Naive thymus-derived CD4-positive, alpha-beta T cell (primary cell): ENCODE measurements at places on chromosomes 5 and 9.

- no peak for DNase-seq
Measured at GRCh38 chr5:76556511-76557221, 66.5 kb downstream of the F2RL2 start.

GRCh38 chr9:2289263-2289662 lies 274.1 kb downstream of the SMARCA2 start:
- no peak for DNase-seq

DNA sequence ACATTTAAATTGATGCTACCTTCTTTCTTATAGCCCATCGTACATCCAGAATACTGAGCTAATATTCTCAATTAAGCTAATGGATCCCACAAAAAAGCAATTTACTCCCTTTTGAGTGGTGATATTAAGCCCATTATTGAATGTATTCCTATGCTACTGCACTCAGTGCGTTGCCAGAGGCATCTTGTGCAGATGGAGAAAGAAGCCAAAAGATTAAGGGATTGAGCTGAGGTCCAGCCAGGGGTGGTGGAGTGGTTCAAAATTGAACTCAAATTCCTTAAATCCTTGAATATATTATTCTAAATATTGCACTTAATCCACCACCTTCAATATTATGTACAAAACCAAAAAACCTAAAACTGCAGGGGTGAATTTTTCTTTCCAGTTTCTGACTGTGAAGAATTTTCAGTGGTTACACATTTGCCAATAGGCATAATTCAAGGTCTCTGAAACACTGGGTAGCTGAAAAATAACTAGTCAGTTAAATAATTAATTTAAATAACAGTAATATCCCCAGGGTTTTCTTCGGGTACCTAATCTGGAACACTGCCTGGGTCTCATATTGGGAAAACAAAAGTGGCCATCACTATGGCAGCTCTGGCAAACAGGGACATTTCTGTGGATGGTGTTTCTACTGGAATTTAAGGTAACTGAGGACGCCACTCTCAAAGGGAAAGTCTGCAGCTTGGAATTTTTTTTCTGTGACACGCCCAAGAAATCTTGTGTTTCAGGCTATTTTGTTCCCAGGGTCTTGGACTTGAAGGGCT lies 6.2 kb upstream of the LIFR start:
- DNase-seq = no peak

- no peak for DNase-seq
Measured at GRCh38 chr5:107779437-107779836, 108.7 kb upstream of the EFNA5 start.

GRCh38 chr5:88984040-88984439 lies 101.1 kb upstream of the MEF2C start:
- DNase-seq = no peak

DNA sequence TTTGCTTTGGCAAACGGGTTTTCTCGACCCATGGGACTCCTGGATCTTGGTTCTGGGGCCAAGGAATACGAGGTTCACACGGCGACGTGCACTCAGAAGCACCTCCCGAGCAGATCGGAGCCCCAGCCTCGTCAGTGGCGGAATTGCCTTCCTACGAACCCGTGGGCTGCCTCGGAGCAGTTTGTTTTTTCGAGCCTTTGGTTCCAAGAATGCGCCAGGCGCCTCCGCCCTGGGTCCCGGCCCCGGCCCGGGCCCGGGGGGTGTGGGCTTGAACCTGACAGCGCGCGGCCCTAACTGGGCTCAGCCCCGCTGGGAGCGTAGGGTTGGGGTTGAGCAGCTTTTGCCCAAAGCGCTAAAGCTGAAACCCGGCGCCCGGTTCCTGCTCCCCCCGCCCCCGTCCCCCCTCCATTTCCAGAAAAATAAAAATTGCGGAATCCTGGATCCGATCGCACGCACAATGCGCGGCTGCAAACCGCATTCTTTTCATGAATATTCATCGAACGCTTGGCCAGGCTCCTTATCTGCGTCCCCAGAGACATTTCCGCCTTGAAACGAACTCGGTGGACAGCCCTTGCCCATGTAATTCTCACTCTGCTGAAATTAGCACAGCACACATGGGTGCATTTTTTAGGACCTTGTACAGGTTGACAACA lies 1.0 kb downstream of the BASP1 start:
- DNase-seq = no peak

DNA sequence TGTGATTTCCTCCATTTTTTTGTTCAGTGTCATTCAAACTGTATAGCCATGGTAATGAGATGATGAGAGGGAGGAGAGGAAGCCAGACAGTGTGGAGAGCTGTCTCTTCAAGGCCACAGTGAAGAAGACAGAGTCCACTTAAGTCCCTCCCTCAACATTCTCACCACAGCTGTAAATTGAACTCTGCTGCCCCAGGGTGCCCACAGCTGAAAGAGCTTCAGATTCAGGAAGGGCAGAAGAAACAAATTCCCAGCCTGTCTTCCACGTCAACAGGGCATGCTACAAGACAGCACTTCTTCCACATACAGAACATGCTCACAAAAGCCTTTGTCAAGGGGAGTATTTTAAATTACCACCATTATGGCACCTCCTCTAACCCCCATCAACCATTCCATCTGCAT lies 100.4 kb downstream of the KLHL3 start:
- DNase-seq = no peak

GRCh38 chr5:163712011-163712410 lies 206.6 kb downstream of the MAT2B start:
- DNase-seq = no peak

DNA sequence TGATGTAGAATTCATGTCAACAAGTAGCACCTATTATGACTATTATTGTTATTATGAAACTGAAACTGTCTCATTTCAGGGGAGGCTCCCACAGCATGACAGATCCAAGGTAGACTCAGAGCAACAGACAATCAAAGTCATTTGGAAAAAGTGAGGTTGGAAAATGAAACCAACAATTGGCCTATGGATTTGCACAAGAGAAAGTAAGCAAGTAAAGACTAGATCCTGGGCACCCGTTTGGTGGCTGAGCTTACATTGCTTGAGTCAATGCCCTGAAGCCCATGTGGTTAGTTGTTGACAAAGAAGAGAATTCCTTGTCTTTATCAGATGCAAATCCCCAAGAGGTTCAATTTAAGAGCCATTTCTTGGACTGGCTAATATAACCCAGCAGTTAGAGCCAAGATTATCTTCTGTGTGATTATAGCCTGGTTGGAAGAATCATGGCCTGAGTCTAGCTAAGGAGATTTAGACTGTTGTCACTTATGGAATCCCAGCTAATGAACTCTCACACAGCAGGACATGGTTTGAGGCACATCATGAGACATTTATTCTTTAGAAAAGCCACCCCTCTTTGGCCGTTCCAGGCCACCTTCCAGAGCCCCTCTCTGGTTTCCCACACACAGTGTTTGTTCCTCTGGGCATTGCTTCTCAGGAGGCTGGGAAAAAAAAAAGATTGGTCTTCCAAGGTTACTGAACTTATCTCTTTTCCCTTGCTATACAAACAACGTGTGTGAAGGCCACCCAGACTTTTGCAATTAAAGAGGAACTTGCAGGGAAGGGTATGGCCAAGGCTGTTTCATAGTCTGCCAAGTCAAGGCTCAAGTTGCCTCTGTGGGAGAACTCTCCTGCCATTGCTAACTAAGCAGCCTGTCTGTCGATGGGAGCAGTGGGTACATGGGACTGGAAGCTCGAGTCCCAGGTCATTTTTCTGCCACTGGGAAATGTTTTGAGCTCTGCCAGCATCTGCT lies 399.5 kb downstream of the ENC1 start:
- DNase-seq = no peak

DNA sequence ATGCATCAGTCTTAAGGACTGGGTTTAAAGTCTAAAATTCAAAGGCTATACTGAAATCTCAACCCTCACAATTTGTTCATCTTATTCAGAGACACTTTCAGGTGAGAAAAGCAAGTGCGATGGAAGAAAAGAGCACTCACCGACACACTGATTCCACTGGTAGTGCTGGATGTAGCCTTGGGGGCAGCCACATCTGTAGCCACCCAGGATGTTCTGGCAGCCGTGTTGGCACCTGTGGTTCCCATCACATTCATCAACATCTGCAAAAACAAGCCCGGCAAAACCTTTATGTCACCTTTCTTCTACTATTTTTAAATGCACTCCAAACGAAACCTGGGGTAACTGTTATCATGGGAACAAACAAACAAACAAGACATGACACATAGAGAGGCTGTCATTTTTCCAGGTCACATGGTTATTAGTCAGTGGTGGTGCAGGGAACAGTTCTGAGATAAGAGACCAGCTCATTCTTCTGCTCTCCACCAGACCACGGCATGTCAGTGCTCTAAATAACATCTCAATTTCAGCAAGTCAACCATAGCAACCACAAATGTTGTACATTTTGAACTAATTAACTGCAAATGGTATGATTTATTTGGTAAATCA lies 188.4 kb downstream of the SLC12A2 start:
- DNase-seq = no peak

GRCh38 chr5:141003031-141003430 lies 36.8 kb downstream of the PCDHAC2 start:
- no peak for DNase-seq

DNA sequence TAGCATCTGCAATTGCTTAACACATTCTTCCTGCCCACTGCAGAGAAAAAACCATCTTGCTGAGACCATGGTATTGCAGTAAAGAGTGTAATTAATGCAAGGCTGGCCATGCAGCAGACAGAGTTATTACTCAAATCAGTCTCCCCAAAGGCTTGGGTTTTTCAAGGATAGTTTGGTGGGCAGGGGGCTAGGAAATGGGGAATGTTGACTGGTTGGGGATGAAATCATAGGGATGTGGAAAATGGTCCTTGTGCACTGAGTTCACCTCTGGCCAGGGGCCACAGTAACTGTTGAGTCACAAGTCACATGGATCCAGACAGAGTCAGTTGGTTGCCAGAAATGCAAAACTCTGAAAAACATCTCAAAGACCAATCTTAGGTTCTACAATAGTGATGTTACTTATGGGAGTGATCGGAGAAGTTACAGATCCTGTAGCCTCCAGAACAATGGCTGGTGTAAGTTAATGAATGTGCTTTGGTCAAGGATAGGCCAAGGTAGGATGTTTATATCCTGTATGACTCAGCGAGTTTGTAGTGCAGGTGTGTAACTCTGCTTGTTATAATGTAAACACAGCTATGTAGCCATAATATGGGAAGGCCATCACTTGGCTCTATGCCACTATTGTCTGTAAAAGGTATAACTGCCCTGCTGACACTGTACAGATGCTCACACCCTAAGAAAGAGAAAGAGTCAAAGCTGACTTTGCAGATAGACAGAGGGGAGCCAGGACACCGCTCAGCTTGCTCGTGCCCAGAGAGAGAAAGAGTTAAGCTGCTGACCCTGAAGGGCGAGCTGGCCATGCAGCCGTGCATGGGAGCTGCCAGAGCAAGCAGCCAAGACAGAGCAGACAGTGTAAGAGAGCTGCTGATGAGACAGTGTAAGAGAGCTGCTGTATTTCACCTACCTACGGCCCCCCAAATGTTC lies 27.2 kb downstream of the C9orf152 start:
- DNase-seq = no peak

DNA sequence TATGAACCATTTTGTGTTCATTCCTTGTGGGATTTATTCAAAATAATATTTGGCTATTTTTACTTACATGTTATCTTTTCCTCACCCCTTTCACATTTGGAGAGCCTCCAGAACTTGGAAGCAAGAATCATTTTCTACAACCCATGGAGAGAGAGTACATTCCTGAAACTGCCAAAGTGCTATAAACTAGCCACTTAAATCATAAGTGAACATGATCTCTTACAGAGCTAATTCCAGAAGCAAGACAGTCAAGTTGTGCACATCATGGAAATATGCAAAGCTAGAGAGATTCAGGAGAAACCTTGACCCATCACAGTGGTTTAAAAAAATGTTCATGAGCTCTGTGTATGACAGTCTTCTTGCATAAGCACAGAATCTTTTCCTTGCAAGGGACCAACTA lies 883.6 kb upstream of the C9orf72 start:
- no peak for DNase-seq

- DNase-seq = peak; percentile 9
Measured at GRCh38 chr5:87120518-87121303, 147.0 kb upstream of the RASA1 start.

- DNase-seq = no peak
Measured at GRCh38 chr5:37991301-37992299, 151.8 kb upstream of the GDNF start.

DNA sequence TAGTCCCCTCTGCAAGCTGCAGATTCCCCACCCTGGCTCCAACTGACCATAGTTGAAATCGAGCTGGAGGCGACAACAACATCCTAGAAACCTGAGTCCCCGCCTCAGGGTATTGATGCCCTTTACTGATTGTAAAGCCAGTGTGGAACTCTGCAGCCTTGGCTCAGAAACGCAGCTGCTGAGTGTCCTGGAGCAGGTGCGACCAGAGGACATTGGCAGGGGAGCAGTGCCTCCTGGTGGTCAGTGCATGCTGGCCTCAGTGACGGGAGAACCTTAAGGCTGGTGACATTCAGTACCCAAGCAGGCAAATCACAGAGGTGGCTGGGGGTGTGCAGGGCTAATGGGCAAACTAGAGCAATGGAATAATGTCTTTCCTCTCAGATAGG lies 20.4 kb upstream of the ZNF354B start:
- no peak for DNase-seq

DNA sequence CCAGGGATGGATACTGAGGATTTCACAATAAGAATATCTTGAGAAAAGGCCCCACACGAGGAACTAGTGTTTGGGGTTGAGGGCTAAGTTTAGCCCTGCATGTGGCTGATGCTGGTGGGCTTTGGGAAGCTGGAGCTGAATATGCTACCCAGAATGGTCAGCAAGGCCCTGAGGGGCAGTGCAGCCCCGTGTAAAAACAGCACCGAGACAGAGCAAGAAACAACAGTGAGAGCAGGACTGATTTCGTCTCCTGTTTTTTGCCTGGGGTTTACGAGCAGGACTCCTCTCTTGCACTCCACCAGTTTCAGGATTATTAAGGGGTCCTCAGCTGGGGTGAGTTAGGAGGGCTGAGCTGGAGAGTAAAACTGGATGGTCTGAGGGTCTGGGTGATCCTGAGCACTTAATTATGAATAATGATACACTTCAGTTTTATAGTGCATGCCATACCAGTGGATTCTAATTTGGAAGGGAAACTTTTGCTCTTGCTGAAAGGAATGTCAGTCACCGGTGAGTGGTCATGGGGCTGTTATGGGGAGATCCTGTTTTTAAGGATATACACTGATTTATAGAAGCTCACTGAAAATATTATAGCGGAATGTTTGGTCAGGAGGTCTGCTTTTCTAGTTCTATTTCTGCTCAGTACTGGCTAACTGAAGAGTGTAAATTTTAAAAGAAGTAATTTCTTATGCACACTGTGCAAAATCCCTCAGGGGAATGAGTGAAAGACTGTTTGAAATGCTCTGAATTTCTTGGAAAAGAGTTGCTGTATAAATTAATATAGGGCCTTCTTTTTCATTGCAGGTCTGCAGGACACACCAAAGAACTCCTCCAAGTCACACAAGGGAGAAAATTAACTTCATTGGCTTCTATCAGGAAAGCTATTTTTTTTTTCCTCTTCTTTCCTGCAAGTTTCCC lies 42.7 kb upstream of the NFIB start:
- no peak for DNase-seq

DNA sequence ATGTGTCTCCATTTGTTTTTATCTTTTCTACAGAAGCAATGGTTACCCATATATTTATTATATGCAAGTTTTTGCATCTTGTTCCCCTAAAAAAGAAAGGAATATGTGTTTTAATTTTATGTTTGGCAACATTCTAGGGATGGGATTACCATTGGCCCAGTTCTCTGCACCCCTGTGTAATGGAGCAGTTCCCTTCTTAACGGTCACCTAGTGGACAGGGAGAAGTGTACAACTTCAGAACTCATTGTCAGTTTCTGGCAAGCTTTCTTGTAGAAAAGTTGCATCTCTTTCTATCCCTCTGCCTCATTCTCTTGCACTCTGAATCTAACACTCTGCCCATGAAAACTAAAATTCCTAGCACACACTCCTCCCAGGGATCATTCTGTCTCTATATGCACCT lies 78.2 kb downstream of the DOCK8 start:
- DNase-seq = no peak
